ENCODE measurements at places on chromosomes 11 and 22.
A peak's percentile ranks its signal among the peaks of the same experiment; 100 is the strongest.

GRCh38 chr11:111939836-111940604 is 2.9 kb downstream of the DIXDC1 start:
- peak; percentile 77 for DNase-seq

GRCh38 chr11:118953265-118953664 is 2.8 kb upstream of the UPK2 start:
- peak; percentile 90 for DNase-seq

DNA sequence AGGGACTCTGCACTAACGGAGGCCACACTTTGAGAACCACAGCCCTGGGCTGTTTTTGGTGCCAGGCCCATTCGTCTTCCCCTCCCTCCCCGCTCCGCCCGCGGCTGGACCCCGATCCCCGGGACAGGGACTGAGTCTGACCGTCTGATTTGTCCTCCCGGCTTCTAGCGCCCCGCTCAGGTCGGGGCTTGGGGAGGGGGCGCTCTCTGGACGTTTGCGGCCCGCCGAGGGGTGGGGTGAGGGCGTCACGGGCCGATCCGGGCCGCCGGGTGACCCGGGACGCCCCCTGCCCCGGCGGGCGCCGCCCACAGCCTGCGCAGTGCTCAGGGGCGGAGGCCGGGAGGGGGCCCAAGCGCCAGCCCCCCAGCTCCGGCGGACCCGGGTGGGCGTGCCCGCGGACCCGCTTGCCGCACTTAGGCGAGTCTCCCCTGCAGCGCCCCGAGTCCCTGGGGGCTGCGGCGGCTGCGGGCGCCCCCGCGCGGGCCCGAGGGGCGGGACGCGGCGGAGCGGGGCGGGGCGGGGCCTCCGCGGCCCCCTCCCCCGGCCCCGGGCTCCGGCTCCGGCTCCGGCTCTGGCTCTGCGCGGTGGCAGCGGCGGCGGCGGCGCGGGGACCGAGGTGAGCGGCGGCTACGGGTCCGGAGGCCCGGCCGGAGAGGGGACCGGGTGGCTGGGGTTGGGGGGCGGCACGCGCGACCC is 33.7 kb upstream of the PRR5 start:
- DNase-seq, result no peak

GRCh38 chr11:44192017-44192385 is 96.5 kb downstream of the EXT2 start:
- DNase-seq, result no peak

DNA sequence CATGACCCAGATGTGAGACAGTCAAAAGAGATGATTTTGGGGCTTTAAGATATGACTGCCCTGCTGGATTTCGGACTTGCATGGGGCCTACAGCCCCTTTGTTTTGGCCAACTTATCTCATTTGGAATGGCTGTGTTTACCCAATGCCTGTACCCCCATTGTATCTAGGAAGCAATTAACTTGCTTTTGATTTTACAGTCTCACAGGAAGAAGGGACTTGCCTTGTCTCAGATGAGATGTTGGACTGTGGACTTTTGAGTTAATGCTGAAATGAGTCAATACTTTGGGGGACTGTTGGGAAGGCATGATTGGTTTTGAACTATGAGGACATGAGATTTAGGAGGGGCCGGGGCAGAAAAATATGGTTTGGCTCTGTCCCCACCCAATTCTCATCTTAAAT is 88.4 kb downstream of the RSF1 start:
- DNase-seq, result no peak

DNA sequence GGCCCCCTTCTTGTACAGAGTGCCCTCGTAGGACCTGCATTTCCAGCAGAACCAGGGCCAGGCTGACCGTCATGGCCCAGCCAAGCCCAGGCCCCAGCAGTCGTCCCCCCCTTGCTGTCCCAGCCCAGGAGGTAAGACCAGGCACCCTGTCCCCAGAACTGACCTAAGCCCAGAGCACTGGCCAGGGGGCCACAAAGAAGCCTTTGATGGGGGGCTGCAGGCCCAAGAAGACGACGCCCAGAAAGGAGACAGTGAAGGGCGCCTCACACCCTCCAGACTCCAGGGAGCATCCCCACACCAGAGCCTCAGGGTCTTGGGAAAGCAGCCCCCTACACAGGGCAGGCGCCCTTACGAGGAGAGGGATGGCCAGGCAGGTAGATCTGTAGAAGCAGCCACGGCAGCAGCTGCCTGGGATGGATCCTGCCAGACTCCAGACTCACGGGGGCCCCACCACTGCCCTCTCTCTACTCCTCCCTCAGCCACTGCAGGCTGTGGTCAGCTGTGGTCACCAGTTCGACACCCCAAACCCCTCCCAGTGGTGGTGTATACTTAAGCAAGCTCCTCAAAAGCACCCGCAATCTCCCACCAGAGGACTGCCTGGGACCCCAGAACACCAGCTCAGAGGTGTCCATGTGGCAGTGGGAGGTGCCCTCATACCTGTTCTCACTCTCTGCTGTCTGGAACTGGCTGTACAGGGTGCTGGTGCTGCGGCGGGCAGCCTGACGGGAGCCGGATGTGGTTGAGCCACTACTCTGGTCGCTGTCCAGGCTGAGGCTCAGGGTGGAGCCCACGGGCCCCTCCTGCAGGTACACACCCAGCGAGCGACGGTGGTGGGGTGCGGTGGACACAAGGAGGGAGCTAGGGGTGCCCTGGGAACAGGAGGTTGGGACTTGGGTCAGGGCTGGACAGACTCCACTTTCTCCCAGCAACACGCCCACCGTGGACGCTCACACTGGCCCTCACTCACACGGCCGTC is 27.0 kb downstream of the SBF1 start:
- DNase-seq, result no peak

- DNase-seq, result no peak
Measured at GRCh38 chr11:65726660-65727059, 6.1 kb upstream of the RNASEH2C start.

- DNase-seq, result no peak
Measured at GRCh38 chr11:79940974-79941735, 500.3 kb upstream of the TENM4 start.

- peak; percentile 44 for DNase-seq
Measured at GRCh38 chr11:3824714-3825472, 15.9 kb downstream of the RHOG start.

GRCh38 chr11:36161572-36161971 is 127.7 kb downstream of the COMMD9 start:
- DNase-seq, result no peak

GRCh38 chr11:22130462-22131053 is 62.3 kb upstream of the ANO5 start:
- peak; percentile 49 for DNase-seq

DNA sequence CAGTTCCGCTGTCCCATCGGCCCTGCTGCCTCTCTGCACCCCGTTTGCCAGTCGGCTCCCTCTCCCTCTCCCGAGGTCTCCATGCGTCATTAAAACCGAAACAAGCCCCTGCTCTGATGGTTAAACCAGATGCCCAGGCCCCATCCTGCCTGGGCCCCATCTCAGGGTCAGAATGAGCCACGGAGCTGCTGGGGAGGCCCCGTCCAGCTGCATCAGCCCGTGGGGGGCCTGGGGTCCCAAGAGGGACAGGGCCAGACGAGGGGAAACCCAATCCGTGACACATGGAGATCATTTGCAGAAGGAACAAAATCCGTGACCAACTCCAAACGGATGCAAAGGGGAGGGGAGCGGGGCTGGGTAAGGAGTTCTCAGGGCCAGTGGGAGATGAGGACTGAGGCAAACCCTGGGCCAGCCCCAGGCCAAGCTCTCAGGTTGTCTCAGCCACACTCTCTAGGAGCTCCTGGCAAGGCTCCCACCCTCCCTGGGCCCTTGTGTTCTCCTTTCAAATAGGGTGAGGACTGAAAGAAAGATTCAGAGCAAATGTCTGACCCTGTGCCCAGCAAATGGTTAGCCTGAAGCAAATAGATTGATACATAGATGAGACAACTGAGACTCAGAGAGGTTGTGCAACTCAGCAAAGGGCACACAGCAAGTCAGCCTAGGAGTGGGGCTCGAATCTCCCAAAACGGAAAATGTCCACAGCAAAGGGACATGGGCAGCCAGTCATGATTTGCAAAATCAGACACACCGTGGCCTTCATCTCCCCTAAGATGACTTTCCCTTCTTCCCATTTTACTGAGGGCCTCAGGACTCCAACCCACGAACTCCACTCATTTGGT is 162.1 kb downstream of the MN1 start:
- DNase-seq, result no peak

DNA sequence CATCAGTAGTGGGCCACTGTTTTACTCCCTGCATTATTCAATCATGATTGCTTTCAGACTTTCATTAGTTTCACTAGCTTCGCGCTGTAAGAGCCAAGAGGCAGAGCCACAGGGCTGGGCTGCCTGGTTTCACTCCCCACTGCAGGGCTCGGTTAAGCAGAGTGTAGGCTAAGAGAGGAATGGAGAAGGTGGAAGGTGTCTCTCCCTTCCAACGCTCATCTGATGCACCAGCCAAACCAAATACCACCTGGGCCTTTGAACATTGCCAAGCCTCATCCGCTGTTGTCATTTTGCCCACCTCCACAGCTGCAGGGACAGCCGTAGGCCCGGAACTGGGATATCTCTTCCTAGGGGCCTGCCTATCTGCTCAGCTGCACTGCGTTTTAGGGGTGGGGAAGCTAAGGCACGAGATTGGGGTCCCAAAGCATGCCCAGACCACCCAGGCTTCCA is 480 bp upstream of the SMARCB1 start:
- DNase-seq, result no peak

- no peak for DNase-seq
Measured at GRCh38 chr11:92909214-92909613, 60.2 kb upstream of the MTNR1B start.

DNA sequence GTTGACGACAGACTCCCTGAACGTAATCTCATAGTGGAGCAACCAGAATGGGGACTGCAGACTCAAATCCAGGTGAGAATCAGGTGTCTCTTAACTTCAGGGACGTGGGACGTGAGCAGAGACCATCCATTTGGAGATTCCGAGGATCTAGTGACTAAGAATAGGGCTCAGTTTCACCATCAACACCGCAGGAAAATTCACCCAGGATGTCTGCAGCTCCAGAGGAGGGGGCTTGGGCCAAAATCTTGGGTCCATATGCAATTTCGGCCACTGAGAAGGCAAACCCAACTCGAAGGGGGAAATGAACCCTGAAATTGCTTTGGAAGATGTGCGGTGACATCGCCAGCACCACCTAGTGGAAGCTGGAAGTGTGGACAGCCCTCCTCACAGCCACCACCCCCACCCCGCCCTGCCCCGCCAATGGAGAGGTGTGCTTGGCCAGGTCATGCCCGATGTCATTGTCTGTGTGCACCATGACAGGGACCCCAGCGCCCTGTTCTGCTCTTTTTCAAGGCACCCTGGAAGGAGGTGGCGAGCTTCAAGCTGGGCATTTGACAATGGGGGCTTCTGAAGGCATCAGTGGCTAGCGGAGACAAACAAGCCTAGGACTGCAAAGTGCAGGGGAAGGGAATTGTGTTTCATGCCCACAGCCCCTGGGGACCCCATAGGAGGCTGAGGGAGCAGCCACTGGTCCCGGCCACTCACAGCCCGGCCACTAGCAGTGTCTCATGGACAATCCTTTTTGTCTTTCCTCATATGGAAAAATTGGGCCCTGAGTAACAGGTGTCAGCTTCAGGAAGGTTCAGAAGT is 24.8 kb downstream of the APOL1 start:
- peak; percentile 73 for DNase-seq

DNA sequence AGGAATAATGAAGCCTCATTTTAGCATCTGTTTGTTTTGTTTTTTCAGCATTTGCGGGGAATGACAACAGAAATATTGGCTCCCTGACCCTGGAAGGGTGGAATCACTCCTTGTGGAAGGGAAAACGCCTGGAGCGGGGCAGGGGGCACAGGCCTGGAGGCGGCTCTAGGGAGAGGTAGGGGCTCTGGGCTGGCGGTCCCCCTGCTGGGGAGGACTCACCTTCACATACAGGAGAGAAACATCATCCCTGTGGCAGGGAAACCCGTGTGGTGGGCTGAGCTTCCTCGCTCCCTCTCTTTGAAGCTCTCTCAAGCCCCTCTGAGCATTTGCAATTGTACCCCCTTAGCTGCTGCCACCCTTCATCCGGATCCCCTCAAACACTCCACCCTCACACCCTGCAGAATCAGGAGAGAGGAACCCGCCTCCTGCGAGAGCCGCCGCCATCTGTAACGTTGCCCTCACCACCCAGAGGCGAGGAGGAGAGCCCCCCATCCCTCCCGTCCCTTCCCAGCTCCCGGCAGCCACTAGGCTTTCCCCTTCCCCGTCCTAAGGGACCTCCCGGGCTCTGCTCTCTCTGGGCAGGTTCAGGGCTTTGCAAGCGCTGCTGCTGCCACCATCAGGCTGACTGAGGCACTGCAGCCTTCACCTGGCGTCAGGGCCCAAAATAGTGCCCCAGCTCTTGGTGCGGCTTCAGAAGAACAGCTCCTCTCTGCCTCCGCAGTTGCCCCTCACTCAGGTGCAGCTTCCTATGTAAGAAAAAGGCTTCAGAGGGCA is 10.4 kb downstream of the KIRREL3 start:
- peak; percentile 88 for DNase-seq

GRCh38 chr11:111236383-111236782 is 9.1 kb upstream of the POU2AF2 start:
- DNase-seq, result no peak

DNA sequence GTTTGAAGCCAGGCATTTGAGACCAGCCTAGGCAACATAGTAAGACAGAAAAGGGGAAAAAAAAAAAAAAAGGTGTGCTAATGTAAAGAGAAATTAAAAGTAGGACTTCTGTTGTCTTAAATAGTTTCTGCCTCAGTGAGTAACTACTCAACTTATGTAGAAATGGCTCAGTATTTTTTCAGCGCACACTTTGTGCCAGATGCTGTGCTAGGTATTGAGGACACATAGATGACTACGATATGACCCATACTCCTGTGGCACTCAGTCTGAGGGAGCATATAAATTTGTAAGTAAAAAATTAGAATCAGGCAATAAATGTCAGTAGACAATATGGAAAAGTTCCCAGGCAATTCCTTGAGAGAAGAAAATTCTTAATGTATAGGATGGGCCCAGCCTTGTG is 93.9 kb downstream of the YAP1 start:
- no peak for DNase-seq

- no peak for DNase-seq
Measured at GRCh38 chr11:120985718-120986569, 38.0 kb upstream of the TBCEL start.

GRCh38 chr22:25219948-25220442 is 556 bp downstream of the CRYBB2 start:
- no peak for DNase-seq

DNA sequence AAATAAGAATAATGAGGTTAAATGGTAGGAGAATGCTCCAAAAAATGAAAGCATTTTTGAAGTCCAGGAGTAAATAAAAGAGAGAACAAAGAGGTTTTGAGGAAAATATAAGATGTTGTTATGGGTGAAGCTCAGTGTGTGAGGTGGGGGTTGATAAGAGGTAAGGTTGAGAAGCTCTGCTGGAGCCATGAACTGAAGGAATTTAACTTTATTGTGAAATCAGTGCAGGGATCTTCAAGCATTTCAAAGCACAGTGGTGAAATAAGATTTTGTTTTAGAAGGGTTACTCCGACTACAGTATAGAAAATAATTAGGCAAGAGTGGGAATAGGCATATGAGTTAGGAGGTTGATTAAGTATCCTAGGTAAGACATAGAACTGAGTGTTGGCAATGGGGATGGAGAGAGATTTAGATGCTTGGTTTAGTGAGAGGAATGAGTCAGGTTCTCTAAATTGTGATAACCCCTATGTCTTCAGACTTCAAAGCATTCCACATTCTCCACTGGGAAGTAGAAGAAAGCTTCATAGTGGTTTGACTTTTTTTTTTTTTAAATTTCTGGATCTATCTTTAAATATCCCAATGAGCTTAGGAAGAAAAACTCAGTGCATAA is 403.2 kb downstream of the AASDHPPT start:
- DNase-seq, result no peak

- DNase-seq, result no peak
Measured at GRCh38 chr22:31083923-31084810, 3.0 kb downstream of the SMTN start.

GRCh38 chr22:31715147-31715778 is 34.7 kb downstream of the PRR14L start:
- no peak for DNase-seq

Data from G401 (cell line).